ENCODE measurements at places on chromosomes 5 and 9. TPM values are rescaled to one million over a fixed set of nuclear protein-coding genes. Genes with fewer than 3 reads are reported as not detected.

DNA sequence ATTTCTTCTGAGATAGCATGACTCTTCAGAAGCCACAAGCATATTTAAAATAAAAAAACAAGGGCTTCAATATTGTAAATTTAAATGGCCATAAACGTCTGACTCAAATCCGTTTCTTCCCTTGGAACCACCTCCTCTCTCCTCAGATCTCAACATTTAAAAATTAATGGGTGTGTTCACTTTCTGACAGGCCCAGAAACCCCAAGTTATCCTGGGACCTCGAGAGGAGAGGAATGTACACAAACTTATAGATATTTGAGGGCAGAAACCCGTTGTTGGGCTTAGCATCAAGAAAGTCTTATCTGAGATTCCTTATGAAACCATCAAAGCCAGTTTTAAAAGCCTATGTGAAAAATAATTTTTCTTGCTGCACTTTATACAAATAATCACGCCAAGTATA lies 29.2 kb downstream of the MLLT3 start:
- no peak for DNase-seq

GRCh38 chr9:116789081-116789480 lies 102.0 kb downstream of the TRIM32 start:
- DNase-seq: no peak

DNA sequence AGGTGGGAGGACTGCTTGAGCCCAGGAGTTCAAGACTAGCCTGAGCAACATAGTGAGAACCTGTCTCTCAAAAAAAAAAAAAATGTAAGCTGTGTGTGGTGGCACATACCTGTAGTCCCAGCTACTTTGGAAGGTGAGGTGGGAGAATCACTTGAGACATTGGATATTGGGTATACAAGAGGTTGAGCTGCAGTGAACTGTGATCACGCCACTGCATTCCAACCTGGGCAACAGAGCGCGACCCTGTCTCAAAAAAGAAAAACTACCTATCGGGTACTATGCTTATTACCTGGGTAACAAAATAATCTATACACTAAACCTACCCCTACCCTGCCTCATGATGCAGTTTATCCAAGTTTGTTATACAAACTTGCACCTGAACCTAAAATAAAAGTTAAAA lies 64.9 kb downstream of the AOPEP start:
- DNase-seq: no peak

- DNase-seq: no peak
Measured at GRCh38 chr5:435961-436640, 6.9 kb upstream of the EXOC3 start.

GRCh38 chr9:121751686-121752445 lies 100.4 kb downstream of the DAB2IP start:
- no peak for DNase-seq

- DNase-seq: no peak
Measured at GRCh38 chr5:76870046-76870445, 20.2 kb downstream of the S100Z start.

GRCh38 chr9:94920420-94921091 lies 194.1 kb downstream of the AOPEP start:
- DNase-seq: peak; percentile 71

DNA sequence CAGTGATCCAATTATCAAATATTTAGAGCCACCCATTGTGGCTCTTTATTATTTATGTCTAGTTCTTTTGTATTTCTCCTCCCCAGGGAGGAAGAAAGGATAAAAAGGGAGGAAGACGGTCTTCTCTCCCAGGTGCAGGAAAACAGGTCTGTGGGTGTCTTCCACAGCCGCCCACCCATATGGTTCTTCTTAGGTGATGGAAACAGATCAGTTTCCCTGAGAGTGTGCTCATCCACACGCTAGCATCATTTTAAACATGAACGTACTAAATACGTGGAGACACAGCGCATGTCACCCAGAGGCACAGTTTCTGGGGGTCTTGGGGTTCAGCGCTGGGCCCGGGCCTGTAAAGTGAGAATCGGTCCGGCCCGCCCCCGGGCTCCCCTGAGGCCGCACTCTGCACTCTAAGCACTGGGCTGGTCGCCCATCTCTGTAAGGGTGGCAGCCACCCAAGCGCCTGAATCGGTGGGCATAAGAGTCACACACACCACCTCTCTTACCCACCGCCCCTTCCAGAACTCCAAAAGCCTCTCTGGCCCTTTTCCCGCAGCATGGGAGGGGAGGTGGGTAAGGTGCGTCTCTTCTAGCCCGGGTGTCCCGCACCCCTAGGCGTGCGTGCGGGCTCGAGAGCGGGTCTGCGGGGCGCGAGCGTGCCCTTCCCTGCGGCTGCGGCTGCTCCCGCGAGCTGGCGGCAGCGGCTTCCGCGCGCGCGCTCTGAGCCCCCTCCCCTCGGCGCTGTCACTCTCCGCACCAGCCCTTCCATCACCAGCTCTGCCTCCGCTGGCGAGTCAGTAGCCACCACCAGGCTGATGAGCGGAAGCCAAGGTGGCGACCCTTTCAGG lies 1.3 kb downstream of the PTCH1 start:
- no peak for DNase-seq

- no peak for DNase-seq
Measured at GRCh38 chr9:127676638-127677037, 30.1 kb upstream of the CFAP157 start.

- no peak for DNase-seq
Measured at GRCh38 chr9:125950880-125951471, 203.8 kb downstream of the PBX3 start.

DNA sequence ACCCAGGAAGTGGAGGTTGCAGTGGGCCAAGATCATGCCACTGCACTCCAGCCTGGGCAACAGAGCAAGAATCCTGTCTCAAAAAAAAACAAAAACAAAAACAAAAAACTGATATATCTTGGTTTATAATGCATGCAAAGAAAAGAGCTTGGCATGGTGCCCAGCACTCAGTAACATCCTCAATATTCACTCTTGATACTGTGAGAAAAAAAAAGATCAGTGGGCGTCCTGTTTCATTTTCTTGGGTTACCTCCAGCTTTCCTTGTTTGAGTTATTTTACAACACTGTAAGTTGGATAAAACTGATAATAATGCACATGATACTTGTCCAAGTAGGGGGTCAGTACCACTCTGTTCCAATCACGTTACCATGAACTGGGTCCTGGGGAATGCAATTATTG lies 7.8 kb downstream of the PHYHD1 start:
- no peak for DNase-seq

GRCh38 chr9:89678396-89679015 lies 73.7 kb downstream of the GADD45G start:
- no peak for DNase-seq

Gene PFN3
- polyA plus RNA-seq: not detected

DNA sequence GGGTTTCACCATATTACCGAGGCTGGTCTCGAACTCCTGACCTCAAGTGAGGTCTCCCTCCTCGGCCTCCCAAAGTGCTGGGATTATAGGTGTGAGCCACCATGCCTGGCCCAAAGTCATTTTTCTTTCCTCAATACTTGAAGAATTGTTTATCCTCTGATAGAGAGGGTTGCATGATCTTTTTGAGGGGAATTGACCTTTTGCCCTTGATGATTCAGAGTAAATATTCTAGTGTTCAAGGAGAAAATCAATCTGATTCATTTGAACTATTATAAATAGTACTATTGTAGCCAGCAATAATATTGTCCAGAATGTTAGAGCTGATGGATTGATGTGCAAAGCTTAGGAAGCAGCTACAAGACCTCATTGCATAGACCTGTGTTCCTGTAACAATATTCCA lies 47.1 kb downstream of the UGCG start:
- DNase-seq: no peak

Gene ARSI
- 0.25 TPM for polyA plus RNA-seq

DNA sequence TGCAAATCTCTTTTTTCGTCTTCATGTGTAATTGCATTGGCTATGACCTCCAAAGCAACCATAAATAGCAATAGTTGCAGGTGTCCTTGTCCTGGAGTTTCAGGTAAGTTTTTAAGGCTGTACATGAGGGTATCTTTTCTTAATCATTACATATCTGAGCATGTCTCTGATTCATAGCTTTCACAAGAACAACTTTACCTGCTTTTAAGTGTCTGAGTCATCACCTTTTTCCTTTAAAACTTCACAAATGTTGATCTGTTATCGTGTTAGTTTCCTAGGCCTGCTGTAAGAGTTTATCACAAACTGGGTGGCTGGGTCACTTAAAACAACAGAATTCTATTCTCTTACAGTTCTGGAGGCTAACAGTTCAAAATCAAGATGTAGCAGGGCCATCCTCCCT lies 13.8 kb downstream of the GARNL3 start:
- no peak for DNase-seq

GRCh38 chr5:7629561-7629960 lies 221.4 kb downstream of the CFAP90 start:
- no peak for DNase-seq

DNA sequence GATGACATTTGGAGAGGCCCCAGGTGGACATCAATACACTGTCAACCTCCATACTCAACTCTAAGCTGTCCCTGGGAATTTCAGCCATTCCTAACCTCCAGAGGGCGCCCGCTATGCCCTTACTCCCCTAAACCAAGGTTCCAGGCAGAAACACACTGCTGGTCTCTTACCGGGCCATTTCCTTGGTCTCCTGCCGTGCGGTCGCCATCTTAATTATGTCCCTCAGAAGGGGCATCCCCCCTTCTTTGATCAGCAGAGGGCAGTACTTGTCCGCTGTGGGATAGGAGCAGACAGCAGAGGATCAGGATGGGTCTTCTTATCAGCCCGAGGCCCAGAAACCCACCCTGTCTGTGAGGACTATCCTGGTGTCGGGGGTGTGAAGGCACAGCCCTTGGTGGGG lies 9.3 kb upstream of the ZDHHC12 start:
- DNase-seq: peak; percentile 84

GRCh38 chr9:70589571-70590314 lies 175.3 kb upstream of the KLF9 start:
- peak; percentile 59 for DNase-seq

Gene ABO
- polyA plus RNA-seq: 1.0 TPM

- DNase-seq: peak; percentile 68
Measured at GRCh38 chr5:132765311-132766019, 11.6 kb downstream of the SEPTIN8 start.

DNA sequence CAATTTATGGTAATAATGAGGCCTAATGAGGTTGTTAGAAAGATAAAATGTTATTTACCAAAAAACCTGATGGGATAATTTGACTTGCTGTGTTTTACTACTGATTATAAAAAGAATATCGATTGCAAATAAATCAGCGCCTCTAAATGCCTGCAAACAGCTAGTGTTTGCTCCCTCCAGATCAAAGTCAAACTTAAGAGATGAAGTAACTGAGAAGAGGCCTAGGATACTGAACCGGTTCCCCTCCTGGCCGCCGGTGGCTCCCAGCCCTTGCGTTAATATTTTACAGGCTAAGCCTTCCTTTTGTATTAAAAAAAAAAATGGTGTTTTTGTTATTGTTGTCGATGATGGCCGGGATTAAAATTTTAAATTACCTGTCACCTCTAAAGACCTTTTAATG lies 2.6 kb downstream of the IRX1 start:
- DNase-seq: no peak

DNA sequence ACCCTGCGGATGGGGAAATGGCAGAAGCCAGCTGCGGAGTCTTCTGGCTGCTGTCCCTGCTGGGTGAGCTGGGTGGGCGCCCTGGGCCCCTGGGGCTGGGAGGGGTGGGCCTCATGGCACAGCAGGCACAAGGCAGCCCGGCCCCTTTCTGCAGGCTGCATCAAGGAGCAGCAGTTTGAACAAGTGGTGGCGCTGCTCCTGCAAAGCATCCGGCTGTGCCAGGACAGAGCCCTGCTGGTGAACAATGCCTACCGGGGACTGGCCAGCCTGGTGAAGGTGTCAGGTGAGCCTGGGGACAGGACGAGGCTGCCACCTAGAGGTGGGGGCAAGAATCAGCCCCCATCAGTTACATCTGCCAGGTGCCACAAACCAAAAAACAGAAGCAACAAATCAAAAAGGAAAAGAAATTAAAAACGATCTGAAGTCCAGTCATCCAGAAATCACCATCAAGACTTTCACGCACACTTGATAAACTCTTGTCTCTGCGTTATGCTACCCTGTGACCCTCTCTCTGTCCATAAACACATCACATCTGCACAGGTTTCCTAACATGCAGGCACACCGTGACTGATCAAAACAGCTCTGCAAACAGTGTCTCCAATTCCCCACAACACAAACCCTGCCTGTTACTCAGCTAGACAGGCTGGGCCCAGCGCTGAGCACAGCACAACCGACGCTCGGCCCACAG lies 13.9 kb downstream of the REXO4 start:
- DNase-seq: no peak

Measured in right cardiac atrium (tissue), 5 donors.